ENCODE measurements at places on chromosomes 6 and 20.
A peak's percentile ranks its signal among the peaks of the same experiment; 100 is the strongest.

DNA sequence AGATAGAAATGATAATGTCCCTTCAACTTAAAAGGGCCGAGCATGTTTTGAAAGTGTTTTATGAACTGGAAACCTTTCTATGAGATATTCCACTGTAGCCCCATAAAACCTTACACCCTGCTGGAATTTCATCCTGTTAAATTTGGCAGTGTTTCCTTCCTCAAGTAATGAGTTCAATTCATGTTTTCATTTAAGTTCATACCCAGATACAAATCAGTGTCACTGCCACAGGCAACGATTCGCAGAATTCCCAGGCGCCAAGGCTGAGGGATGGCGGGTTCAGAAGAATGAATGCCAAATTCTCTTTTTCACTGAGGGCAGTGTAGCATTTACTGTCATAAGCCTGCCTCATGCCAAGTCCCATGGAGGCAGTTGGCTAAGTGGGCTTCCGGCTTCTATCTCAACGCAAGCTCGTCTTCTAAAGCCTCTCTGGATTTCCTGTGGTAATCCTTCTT is 511.8 kb upstream of the ID4 start:
- DNase-seq, result no peak

DNA sequence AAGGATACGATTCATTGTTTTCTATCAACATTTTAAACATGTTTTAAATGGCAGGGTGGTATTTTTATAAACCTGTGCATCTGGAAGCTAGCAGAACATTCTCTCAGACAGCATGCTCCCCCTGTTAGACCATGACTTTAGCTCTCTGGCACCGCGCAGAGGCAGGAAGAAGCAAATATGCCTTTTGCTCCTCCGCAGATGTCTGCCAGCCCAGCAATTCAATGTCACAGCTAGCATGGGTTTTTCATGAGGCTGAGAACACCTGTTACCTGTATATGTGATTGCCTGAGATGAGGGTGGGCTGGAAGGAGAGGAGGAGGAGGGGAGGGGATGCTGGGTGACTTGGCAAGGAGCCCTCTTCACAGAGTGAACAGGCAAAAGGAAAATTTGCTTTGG is 6.7 kb downstream of the MTCH1 start:
- no peak for DNase-seq

DNA sequence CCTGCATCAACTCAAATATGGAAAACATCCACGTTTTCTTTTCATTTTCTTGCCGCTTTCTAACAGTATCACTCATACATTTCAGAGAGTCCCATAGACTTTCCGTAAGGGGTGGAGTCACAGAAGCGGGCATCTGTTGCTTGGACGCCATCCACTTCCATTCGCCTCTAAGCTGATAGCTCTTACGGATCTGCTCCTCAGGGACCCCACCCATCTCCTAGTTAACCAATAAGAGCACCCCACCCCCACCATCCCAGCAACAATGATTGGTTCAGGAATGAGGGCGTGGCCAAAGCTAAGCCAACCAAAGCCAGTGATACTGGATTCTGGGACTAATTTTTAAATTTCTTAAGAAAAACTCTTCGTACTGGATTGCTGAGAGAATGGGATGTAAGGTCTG is 42.4 kb downstream of the SLC2A10 start:
- no peak for DNase-seq

DNA sequence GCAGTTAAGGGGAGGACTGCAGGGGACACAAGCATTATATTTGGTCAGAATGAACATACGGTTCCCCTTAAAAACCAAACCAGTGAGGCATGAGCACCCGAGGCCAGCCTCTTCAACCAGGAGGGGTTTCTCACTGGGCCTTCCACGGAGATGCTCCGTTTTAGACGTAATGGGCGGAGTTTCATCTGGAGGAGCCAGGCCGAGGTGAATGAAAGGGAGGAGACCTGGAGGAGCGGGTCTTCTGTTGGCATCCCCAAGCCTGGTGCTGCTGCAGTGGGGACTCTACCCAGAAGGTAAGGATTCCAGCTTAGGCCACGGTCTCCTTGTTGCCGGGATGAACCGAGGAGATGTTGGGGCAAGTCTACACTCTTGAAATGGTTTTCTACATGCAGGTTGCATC is 47.4 kb downstream of the ADNP start:
- no peak for DNase-seq

GRCh38 chr20:40961686-40962640 is 66.7 kb upstream of the TOP1 start:
- DNase-seq, result peak; percentile 86

DNA sequence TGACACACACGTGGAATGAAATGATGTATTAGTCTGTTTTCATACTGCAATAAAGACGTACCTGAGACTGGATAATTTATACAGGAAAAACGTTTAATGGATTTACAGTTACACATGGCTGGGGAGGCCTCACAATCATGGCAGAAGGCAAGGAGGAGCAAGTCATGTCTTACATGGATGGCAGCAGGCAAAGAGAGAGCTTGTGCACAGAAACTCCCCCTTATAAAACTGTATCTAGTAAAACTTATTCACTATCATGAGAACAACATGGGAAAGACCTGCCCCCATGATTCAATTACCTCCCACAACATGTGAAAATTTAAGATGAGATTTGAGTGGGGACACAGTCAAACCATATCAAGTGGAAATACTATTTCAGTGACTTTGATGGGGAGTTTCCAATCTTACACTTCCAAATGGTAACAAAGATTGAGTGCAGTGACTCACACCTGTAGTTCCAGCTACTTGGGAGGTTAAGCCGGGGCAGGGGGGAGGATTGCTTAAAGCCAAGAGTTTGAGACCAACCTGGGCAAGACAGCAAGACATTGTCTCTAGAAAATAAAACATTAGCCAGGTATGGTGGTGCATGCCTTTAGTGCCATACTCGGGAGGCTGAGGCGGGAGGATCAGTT is 8.2 kb upstream of the LY86 start:
- no peak for DNase-seq

GRCh38 chr6:41976794-41977484 is 35.3 kb upstream of the CCND3 start:
- DNase-seq, result no peak

DNA sequence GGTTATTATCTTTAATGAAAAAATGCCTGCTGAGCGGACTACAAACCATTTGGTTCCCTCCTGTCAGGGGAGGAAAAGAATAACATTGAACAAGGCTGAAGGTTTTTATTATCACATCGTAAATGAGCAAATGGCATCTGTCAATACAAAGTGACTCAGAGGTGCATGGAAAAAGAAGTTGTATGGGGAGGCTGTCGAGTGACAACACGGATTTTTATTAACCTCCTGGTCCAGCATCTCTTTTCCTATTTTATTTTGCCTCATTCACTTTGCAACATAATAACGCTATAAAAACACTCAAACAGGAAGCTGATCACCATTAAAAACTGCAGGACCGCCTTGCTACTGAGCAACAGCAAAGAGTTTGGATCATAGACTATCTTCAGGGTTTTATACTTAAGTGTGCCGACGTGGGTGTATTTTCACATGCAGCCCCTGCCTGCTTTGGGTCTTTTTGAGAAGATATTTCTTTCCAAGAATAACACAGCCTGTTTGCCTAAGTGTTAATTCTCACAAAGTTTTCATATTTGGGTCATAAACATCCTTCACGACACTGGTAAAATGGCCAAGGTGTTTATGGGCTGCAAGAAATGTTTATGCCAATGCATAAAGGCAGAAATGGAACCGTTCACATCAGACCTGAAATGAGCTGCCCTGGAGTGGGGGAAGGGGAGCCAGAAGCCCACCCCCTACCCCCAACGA is 132.1 kb upstream of the SALL4 start:
- DNase-seq, result no peak

GRCh38 chr6:31037682-31038081 is 27.4 kb downstream of the MUC22 start:
- DNase-seq, result no peak

DNA sequence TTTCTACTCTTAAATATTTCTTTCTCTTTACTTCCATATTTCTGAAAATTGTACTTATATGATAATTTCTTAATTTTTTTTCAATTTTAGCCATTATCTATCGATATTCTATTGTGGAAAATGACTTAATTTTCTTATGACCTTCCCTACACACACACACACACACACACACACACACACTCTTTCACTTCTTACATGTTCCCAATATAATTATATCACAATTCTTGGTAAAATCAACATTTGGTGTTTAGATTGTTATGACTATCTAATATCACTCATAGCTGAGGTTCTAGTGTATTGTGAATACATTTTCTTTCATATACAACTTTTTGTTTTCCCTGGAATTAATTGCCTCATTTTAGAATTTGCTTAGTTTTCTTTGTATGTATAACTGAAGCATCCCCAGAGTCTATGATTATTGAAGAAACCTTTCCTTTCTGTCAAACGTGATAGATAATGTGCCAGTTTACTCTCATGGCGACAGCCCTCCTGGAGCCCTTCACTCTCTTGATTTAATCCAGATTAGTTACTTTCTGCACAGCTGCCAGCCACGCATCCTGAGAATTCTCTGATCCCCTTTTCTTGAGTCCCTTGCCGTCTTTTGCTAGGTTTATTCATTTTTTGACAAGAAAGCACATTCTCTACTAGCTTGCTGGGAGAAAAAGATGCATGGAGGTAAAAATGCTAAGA is 63.4 kb downstream of the RNF182 start:
- DNase-seq, result no peak

DNA sequence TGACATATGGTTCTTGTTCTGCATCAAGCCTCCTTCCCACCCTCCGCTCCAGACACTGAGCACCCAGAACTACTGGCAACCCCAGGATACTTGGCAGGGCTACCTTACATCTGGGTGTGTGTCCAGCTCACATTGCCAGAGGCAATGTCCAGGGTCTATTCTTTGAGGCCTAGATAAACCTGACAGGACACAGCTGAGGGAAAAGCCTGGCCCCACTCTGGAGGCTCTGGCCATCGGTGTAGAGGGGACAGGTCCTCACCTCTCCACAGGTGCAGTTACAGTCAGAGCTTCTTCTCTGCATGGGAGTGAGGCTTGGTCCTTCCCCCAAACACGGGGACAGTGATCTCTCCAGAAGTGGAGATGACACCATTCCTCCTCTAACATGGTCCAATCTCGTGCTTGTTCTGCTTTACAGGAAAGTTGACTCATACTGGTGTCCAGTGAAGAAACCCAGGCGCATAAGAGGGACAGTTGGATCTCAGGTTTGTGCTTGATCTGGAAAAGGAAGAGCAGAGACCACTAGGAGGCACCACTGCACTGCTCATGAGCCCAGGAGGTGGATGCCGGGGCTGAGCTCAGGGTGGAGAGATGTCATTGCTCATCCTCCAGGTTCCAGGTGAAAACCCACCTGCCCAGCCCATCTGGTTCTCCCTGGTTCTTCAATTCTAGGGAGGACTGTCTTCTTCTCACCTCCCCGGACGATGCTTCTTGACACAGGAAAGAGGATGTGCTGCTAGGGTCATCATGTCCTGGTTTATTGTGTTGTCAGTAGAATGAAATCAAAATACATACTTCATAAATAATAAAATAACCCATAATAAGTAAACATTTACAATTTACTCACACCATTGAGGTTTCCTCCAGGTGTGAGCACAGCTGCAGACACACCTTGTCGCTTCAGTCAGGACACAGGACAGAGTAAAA is 14.7 kb downstream of the HLA-F start:
- DNase-seq, result no peak

DNA sequence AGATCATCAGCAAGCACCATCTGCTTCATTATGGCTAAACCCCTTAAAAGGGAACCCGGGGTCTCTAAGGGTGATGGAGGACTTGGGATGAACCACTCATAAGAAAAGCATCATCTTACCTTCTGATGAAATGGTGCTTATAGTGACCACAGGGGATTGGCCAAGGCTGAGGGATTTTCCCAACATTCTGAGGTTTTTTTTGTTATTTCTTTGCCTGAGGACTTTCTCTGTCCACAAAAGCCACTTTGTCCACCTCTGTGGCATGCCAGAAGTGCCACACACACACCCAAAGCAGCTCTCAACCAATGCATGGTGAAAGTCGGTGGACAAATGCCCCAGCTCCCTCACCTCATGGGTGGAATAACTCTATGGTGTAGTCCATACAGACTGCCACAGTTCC is 79.3 kb upstream of the TOP1 start:
- no peak for DNase-seq

- DNase-seq, result no peak
Measured at GRCh38 chr6:35626401-35626800, 62.3 kb downstream of the FKBP5 start.

DNA sequence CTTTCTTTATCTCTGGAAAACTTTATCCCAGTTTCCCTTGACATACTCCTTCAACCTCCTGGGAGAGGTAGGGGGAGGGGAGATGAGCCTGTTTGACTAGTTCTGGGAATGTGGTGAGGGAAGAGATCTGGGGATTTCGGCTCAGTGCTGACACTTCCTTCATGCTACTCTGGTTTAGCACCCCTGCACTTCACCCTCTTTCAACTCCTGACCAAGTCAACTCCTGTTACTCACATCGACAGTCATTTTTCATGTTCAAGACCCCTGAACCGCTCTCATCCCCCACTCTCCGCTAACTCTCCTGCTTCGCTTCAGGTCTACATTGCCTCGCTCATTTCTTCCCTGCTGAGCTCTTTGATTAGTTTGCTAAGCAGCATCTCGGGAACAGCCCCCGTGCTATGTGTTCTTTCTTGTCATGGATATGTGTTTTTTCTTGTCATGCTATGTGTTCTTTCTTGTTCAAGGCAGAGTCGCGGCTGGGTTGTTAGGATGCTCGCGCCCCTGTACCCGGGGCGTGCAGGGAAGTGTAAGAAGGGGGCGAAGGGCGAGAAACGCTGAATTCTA is 16.6 kb upstream of the TRIM27 start:
- DNase-seq, result no peak

GRCh38 chr6:105401247-105402089 is 1.4 kb downstream of the PREP start:
- DNase-seq, result no peak

DNA sequence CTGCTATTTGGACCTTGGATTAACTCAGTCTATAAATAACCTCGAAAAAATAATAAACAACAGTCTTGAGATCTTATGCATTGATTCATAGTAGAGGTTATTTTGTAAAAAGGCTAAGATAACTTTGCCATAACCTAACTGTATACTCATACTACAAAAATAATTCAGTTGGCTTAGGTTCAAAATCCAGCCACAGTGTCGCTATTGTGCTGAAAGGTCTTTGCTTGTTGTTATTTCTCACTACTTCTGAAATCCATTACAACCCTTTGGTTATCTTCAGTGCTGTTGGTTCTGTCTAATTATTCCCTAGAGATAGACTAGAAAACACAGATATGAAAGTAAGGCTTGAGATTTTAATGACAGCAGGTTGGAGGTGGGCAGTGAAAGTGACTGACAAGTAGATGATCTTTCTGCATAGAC is 74.4 kb downstream of the MKKS start:
- DNase-seq, result no peak

DNA sequence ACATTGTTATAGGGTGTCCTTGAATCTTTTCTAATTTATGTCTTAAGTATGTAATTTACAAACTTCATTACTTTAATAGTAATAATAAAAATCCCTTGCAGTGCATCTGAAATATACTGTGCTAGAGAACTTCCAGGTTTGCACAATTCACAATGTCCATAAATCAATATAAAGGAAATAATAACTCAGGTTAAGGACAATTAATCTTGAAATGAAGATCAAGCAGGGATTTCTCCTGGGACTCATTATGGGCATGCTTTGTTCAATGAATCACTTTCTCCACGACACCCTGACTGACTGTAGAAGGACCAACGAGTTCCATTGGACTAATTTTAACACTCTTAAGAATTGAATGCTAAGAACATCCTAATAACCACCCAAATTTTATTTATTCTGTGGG is 110.0 kb downstream of the PHACTR1 start:
- DNase-seq, result no peak

- DNase-seq, result no peak
Measured at GRCh38 chr6:95071464-95071863, 505.9 kb upstream of the MANEA start.
